Kidney capillary endothelial cell (primary cell): ENCODE measurements at places on chromosomes 11 and 22.

- no peak for DNase-seq
These were observed 27.5 kb downstream of the REXO2 start for GRCh38 chr11:114466742-114467141.

GRCh38 chr11:45045683-45046471 lies 95.2 kb upstream of the TP53I11 start:
- peak; percentile 83 for DNase-seq

GRCh38 chr11:119757378-119757777 lies 28.4 kb upstream of the NECTIN1 start:
- DNase-seq: no peak

GRCh38 chr22:35688913-35689675 lies 28.6 kb upstream of the APOL5 start:
- DNase-seq: no peak

DNA sequence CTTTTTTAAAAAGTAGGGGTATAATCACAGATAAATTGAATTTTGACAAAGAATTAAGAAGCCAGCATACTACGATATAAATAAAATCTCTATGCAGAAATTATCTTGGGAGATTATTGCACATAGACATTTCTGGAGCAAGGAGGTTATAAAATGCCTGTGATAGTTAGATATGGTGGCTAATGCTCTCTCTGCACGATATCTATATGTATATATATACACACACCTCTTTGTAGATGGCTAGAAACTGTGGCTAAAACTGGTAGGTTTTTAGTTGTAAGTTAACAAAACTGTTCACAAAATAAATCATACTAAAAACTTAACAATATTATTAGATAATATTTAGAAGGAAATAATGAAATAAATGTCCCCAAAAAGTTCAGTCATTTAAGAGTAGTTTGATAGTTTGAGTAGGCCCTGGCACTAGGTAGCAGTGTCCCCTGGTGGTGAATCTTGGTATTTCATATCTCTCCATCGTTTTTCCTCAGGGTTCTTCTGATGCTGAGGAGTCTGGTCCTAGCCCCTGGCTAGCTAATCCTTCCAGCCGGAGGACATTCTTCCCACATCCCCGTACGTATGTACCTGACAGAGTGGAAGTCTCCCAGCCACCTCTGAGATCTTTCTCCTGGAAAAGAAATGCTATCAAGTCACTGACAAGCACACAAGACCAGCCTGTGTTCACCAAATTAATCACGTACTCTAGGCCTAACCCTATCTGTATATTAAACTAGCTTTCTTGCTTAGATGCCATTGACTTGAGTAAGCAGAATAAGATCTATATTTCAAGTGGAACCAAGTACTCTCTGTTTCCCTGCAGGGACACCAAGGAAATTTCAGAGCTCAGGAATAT lies 32.2 kb downstream of the ART5 start:
- peak; percentile 38 for DNase-seq

- peak; percentile 57 for DNase-seq
These were observed 26.9 kb downstream of the SNAP29 start for GRCh38 chr22:20885557-20886323.

DNA sequence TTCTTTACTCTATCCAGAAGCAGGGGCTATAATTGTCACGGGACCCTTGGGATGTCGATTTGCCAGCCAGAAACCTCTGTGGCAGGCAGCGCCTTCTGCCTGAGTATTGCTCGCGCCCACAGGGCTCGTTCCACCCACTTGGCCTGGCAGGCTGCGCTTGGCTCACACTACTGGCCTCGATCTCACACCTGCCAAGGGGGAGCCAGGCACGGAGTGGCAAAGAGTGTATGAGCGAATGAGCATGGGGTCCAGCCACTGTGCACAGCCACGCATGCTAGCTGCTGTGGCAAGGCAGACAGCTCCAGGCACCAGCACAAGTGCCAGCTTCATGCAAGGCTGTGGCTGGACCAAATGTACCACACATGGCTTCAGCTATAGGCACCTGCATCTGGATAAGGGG lies 599.8 kb downstream of the DLG2 start:
- no peak for DNase-seq

DNA sequence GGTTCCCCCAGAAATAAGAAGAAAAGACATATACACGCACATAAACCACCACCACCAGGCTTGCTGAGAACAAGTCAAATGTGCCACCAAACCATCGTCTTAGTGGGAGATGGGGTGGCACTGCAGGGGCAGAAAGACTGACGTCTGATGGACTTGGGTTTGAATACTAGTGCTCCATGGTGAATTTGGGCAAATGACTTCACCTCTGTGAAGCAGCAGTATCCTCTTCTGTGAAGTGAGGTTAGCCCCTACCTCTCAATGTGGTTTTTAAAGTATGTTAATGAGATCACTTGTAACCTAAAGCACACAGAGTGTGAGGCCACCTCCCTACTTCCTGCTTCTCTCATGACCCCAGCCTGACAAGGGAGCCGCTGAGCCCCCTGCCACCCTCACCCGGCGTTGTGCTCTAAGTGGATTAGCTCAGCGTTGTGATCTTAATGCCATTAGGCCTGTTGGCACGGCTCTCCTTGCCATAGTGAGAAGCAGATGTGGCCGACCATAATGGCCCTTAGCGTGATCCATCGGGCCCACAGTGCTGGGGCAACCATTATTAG lies 14.4 kb downstream of the ZBTB16 start:
- no peak for DNase-seq

DNA sequence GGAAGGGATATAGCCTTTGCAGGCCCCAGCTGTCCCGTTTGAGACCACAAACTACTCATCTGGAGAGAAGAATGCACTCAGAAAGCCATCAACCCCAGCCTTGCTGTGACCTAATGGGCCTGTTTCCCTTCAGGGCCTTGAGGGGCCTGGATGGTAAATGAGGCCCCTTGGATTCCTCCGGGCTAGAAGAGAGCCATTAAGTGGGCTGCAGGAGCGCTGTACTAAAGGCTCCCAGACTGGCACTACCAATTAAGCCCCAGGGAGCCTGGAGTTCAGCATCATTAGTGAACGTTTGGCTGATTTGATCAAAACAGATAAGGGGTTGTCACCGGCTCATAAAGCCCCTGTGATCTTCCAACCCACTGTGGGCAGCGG lies 23.0 kb downstream of the CD5 start:
- no peak for DNase-seq

- DNase-seq: no peak
These were observed 25.8 kb upstream of the KCNQ1OT1 start for GRCh38 chr11:2725368-2726300.

DNA sequence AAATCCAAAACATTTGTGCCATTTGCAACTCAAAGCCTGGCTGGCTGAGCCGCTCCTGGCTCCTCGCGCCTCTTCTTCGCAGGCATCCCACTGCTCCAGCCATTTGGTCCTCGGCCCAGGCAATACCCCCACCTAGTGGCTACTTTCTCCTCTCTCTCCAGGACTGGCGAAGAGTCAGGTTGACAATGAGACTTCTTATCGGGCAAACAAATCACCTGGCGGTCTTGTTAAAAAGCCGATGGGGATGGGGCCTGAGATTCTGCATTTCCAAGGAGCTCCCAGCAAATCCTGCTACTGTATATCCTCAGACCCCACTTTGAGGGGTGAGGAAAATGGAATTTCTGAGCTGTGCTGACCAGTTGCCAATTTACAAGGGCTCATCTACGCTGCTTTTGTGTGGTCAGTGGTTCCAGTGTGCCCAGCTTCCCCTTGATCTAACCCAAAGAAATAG lies 89.0 kb downstream of the ISX start:
- DNase-seq: peak; percentile 50

DNA sequence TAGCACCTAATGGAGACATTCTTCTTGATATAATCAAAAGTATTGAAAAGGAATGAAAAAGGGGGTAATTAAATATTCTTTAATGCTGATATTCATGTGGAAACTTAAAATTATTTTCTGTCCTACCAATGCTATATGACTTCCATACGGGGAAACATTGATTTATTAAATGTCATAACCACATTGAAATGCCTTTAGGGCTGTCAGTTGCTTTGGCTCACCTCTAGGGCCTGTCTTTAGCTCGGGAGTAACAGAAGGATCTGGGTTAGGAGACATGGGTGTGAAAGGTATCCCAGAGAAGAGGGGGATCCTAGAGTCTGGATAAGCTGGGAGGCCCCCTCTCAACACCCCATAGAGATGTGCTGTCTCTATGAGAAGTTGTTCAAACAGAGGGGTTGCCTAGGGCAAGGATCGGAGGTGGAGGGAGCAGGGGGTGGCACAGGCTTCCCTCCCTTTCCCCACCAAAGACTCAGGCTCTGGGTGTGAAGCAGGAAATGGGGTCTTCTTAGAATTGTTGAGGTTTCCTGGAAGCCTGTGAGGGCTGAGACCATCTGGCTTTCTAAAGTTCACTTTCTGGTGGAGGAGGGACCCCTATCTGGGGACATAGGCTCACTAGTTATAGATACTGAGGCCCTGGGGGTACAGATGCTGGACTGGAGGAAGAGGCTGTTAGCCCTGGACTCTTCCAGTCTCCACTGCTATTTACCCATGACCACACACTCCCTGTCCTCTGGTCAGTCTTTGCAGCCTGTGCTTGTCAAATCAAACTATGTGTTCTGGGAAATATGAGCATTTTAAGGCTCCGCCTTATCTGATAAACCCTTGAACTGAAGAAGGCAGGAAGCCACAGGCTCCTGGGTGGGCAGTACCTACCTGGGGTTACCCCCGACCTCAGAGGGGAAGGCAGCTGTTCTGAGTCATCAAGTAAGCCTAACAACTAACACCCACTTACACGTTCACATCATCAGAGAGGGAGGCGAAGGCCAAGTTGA lies 55.8 kb upstream of the RRAS2 start:
- no peak for DNase-seq

DNA sequence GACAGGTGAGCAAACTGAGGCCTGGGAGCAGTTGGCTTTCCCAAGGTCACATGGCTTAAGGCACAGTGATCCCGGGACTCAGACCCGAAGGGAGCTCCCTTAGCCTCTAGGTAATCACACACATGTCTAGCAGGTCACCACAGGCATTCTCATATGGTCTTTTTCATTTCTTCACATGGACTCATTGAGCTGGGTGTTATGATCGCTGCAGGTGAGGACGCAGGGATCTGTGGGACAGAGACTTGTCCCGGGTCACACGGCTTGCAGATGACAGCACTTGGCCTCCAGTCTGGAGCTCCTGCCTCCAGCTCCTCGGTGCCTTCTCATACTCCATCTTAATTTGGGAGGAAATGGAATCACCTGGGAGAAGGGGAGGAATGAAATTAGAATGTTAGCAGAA lies 23.6 kb upstream of the CACNG2 start:
- no peak for DNase-seq

- no peak for DNase-seq
These were observed 21.5 kb downstream of the OR56B4 start for GRCh38 chr11:6129011-6129410.

DNA sequence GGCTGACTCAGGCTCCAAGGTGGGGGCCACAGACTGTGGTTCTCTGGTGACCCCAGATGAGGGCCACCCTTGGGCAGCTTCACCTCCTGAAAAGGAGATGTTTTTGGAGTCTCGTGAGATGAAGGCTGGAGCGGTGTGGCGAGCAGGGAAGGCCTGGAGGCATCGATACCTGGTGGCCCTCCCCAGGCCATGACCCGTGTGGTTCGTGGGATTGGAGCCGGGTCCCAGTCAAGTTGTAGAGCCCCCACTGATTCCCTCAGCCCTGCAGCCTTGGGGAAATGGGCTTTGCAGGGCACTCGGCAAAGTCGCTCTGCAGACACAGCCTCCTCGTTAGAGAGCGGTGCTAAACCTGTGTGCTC lies 1083.4 kb downstream of the BRD1 start:
- no peak for DNase-seq

- no peak for DNase-seq
These were observed 162.6 kb upstream of the CCDC179 start for GRCh38 chr11:23022854-23023253.

DNA sequence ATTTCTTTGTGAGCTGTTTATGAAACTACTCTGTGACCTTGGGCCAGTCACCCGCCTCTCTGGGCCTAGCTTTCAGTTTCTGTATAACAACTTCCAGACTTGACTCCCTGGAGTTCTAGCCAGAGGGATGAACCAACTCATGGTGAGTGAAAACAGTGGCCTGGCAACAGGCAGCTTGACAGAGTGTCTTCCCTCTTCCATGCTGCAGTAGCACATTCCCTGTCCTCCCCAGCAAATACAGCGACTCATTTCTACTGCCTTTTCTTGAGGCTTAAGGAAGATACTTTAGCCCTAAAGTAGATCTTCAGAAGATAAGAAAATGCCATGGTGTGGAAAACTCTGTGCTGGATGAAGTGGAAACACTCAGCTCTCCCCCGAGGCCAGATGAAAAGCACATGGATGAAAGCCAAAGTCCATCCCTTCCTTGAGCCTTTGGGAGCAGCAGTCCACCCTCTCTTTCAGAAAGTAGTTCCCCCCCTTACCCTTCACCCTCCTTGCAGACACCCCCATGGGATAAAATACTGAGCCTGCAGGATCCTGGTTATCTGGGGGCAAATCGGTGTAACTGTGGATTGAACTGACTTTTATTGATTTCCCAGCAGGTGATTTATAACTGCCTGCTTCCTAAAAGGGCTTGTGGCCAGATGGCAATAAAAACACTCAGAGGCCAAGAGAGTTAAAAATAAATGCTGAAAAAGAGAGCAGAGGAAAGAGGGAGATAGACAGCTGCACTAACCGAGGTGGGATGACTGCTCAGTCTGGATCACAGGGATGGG lies 24.1 kb downstream of the IRAG1 start:
- DNase-seq: no peak

- peak; percentile 7 for DNase-seq
These were observed 453 bp downstream of the GAS2 start for GRCh38 chr11:22666688-22667439.

- DNase-seq: no peak
These were observed 129.0 kb upstream of the LDLRAD3 start for GRCh38 chr11:35814720-35815305.

DNA sequence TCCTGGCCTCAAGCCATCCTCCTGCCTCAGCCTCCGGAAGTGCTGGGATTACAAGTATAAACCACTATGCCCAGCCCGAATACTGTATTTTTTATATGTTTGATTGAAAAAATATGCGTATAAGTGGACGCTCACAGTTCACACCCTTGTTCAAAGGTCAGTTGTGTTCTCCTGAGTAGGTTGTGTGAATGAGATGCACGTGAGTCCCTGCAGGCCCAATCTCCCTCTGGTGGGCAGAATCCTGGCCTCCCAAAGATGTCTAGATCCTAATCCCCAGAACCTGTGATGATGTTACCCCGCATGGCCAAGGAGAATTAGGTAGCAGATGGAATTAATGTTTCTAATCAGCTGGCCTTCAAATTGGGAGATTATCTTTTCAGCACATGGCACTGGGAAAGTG lies 41.9 kb downstream of the CTTN start:
- no peak for DNase-seq
